Midbrain (tissue), 1 donor: ENCODE measurements at places on chromosomes 5 and 9.

DNA sequence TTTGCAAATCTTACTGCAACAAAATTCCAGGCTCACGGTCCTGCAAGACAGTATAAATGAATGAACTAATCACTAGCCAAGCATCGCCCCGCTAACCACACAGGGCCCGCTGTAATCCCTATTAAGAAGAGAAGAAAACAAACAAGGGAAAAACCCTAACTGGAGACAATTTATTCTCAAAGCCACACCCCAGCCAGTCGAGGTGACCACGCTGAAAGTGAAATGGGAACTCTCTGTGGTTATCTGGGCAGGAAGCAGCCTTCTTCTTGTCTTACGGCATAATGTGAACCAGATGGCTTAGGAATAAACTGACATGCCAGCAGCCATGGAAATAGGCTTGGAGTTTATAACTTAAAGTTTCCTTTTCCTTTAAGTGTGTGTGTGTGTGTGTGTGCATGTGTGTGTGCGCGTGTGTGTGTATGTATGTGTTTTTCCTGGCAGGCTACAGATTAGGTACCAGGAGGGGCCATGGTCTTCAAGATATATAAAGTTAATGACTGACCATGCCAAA, 120.2 kb downstream of the SEMA6A start:
- DNase-seq: peak; percentile 74

DNA sequence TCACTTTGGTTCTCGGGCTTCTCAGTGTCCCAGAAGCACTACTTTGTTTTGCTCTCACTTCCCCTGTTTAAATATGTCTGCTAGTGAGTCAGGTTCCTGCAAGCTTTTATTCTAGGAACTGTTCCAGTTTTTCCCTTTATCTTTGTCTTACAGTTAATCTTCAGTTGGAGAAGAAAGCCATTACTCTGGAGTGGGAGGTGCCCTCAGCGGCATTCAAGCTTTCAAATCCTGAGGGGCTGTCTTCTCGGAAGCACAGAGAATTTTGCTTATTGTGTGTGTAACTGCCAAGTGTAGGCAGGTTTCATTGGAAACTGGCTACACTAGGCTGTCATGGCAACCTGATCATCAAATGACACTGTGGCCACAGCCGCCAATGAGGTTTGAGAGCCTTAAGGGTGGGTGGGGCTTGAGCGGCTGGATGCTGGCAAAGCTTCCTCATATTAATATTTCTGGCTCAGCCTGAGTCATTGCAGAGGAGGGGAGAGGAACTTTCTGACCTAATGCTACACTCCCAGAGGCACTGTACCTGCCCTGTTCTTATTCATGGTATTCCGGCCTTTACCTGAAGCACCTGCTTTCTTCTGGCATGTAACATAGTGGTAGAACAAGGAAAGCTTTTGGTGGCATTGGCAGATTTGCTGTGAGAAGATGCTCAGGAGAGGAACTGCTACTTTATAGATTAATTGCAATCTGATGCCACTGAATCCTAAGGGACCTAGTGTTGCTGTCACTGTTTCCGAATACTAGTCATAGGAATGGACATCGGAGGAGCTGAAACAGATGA, 26.3 kb downstream of the SLC25A25 start:
- peak; percentile 87 for DNase-seq

DNA sequence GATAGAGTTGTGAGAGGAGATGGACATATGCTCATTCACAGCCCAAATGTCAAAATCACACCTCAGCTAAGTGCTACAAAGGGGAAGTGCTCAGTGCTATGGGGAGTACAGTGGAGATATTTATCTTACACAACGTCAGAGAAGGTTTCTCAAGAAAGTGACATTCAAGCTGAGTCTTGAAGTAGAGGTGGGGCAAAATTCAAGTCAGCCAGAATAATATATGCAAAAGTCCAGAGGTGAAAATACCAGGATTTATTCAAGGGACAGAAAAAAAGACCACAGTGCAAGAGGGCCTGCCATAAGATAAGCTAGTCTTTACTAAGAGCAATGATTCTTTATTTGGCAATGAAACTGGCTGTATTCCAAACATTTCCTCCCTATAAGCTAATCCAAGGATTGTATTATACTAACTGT, 327.8 kb upstream of the PIK3R1 start:
- DNase-seq: no peak

DNA sequence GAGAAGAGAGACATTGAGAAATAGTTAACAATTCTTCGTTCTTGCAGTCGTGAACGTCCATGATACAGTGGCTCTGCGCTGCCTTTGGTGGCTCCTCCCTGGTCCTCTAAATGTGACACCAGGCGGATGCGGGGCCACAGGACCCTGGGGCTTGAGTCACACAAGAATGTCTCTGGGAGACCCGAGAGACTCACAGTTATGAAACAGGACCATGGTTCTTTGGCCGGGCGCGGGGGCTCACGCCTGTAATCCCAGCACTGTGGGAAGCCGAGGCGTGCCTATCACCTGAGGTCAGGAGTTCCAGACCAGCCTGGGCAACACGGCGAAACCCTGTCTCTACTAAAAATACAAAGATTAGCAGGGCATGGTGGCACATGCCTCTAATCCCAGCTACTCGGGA, 767 bp upstream of the ZDHHC11 start:
- DNase-seq: no peak

DNA sequence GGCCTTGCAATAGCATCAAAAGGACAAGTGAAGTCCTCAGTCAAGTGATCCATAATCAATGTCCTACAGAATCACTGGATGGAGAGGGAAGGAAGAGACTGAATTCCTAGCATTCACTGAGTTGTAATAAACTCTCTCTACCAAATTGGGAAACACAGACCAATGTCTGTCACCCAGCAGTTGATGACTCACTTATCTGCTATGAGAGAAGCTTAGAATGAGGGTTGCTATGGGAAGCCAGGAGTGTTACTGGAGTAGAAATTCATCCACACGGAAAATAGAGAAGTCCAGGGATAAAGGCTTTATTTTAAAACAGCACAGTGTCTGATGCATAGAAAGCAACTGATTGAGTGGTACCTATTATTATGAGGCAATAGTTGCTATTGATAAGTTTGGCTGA, 407.4 kb downstream of the BRINP1 start:
- DNase-seq: no peak

DNA sequence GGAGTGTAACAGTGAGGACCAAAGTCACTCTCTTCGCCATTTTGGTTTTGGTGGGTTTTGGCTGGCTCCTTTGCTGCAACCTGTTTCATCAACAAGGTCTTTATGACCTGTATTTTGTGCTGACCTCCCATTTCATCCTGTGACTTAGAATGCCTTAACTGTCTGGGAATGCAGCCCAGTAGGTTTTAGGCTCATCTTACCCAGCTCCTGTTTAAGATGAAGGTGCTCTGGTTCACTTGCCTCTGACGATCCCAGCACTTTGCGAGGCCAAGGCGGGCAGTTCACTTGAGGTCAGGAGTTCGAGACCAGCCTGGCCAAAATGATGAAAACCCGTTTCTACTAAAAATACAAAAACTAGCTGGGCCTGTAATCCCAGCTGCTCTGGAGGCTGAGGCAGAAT, 1.8 kb upstream of the CKS2 start:
- no peak for DNase-seq

DNA sequence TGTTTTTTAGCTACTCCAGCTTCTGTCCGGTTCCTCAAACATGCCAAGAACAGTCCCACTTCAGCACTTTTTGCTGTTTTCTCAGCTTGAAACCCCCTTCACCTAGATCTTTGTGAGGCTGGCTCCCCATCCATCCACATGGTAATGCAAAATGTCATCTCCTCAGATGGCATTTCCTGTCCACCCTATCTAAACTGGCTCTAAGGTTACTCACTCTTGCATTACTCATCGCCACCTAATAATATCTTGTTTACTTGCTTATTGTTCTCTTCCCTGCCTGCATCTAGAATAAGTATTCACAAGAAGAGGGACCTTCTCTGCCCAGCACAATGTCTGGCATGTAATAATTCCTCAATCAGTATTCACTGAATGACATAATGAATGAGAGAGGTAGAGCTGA, 220.1 kb downstream of the FAM114A2 start:
- DNase-seq: no peak

- DNase-seq: no peak
These were observed 396 bp downstream of the GARIN3 start for GRCh38 chr5:157165668-157166067.

GRCh38 chr5:83473346-83474160, 2.0 kb downstream of the VCAN start:
- peak; percentile 86 for DNase-seq
